ENCODE measurements at places on chromosomes 16 and 17.

DNA sequence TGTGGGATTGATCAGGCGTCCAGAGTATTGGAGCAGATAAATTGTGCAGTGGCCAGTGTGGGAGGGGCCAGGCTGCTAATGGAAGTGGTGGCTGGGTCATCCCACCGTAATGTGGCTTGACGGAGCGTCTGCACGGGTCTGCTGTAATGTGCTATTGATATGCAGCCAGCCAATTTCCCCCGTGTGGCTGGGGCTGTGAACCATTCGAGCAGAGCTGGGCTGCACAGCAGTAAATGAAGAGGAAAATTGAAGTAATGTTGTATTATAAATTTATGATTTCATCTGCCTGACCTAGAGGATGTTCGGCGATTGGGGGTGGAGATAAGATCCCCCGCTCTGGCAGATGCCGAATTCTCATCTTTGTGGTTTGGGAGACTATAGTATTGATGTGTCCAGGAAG is 121.5 kb downstream of the CCDC182 start:
- DNase-seq, result no peak

DNA sequence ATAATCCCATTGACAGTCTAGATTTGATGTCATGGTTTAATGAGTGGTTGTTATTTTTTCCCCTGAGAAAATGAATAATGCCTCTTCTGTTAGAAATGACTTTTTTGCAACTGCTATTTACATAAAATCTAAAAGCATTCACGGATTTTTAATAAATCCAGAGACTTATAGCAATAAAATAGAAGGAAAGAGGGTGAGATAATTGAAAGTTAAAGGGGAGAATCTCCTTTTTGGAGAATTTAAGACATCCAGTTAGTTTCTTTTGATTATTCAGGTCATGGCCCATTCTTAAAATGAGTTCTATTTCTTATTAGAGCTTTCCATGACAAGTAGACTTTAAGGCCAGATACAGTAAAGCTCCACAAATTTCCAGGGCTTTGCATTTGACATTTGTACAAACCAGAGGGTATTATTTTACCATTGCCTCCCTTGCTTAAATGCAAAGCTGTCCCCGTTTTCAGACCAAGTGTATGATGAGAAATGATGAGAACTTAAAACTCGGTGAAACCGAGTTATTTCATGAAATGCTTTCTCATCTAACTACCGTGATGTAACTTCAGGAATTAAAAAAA is 789.0 kb upstream of the SOX9 start:
- DNase-seq, result no peak

GRCh38 chr17:18262111-18262510 is 1.6 kb downstream of the MIEF2 start:
- peak; percentile 23 for DNase-seq

DNA sequence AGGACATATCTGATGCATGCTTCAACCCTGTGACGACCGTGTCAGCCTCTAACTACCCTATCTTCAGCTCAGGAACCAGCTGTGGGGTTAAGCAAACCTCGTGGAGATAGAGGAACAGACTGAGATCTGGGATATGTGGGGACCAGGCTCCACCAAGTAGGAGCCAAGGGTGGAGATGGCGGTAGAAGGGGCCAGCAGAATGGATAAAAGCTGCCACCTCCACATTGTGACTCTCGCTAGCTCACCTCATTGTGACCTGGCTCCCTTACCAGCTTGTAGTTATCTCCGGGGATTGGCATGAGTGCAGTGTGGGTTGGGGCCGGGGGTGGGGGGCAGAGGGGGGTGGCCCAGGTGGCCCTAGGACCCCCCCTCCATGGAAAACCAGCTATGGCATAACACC is at the start of gene SPEM2:
SPEM2 (plus strand) TSS at position 301 of the 400 bp plus-strand sequence; CDS start at position 374, 73 bp downstream.
- DNase-seq, result no peak

DNA sequence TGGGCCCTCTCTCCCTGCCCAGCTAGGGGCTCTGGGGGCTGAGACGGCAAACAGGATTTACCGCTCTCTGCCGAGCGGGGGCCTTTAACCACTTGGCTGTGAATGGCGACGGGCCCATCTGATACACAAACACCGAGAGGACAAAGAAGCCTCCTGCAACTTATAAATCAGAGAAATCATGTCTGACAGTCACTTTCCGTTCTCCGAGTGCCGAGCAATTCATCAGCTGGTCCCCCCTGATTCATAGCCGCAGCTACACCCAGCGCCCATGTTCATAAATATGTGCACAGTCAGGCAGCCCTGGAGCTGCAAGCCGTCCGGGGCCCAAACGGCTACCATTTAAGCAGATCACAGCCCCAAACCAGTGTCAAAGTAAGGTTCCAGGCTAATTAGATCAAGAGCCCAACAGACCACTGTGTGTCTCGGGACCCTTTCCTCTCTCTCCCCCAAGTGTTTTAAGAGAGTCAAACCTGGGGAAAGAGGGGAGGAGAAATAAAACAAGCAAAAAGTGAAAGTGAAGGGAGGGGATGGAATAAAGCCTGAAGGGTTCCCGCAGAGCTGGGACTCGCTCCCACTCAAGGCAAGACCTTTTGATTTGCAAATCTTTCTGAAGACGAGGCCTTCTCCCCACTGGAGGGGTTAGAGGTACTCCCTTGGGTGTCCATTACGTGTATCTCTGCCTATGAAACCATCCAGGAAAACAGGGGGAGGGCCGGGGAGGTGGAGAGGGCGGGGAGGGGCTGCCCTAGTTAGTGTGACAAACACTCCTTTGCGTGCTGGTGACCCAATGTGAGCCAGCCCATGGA is 154.7 kb downstream of the C16orf78 start:
- peak; percentile 42 for DNase-seq

- no peak for DNase-seq
Observed at GRCh38 chr16:88926374-88926990, 50.5 kb downstream of the CBFA2T3 start.

- DNase-seq, result no peak
Observed at GRCh38 chr16:10226141-10226986, 44.1 kb upstream of the GRIN2A start.

GRCh38 chr16:12617401-12617819 is 186.3 kb downstream of the CPPED1 start:
- no peak for DNase-seq

DNA sequence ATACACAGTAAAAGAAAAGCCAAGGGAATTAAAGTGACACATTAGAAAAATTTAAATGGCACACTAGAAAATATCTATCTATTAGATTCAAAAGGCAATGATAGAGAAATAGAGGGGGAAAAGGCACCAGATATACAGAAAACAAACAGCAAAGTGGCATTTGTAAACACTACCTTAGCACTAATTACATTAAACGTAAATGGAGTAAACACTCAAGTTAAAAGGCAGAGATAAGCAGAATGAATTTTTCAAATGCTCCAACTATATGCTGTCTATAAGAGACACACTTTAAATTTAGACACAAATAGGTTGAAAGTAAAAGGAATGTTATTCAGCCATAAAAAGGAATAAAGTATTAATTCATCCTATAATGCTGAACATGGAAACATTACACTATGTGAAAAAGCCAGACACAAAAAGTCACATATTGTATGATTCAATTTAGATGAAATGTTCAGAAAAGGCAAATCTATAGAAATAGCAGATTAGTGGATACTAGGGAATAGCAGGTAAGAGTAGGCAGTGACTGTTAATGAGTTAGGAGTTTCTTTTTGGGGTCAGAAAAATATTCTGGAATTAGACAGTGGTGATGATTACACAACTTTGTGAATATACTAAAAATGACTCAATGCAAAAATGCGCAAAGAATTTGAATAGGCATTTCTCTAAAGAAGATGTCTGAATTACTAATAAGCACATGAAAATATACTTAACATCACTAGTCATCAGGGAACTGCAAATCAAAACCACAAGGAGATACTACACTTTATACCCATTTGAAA is 92.4 kb downstream of the BRIP1 start:
- no peak for DNase-seq

DNA sequence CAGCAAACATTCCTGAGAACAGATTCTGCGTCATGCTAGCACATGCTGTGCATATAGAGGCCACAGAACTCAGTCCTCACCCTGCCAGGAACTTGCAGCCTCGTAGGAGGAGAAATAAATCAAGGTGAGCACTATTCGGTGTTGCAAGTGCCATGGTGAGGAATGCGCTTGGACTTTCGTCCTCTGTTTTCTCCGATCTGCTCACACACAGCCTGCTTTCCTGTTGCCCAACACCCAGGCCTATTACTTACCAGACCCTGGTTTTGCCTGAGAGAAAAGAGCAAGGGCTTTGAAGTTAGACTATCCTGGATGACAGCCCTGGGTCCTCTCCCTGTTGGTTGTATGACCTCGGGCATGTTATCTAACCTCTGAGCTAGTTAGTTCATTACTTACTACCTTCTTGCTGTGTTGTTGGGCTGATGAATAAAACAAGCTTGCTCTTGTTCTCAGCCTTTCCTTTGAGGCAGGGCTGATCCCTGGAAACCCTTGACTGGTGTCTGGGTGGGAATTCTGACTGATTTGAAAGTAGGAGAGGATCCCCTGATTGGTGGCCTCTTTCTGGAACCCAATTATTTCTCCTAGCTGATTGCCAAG is 2.9 kb downstream of the ACSF2 start:
- DNase-seq, result no peak

DNA sequence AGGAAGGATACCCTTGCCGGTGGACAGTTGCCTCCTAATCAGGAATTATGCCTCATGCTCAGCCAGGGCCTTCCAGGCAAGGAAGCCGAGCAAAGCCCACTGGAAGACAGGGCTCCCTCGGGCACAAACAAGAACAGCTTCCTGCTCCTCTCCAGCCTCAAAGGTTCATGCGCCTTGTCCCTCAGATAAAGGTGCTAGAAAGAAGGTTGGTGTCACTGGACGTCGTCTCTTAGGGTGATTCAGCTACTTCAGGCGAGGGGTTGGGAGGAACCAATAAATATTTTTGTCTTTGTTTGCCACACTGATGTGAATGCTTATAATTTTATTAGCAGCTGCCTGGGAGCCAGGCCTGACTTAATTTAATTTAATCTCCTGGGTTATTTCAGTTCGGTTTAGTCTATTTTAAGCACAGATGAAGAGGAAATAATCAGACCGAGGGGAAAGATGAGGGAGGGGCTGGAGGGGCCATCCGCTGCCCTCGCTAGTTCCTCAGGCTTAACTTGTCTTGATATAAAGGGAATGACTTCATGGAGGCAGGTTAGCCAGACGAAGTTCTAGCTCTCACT is 171.8 kb upstream of the CACNG5 start:
- no peak for DNase-seq

DNA sequence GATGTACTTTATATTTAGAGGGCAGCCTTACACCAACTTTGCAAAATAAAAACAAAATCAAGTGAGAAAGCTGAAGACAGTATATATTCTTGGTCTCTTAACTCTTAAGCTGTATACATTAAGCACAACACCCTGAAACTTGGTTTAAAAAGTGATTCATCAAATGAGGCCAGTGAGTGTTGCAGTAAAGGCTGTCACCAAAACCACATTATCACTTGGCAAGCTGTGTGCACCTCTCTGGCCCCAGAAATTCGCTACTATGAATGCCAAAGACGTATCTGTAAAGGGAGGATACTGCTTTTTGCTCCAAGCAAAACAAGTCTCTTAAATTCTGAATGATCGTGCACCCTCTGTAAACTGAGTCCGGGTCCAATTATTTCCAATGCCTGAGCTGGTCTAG is 163.9 kb downstream of the ZFHX3 start:
- DNase-seq, result no peak

DNA sequence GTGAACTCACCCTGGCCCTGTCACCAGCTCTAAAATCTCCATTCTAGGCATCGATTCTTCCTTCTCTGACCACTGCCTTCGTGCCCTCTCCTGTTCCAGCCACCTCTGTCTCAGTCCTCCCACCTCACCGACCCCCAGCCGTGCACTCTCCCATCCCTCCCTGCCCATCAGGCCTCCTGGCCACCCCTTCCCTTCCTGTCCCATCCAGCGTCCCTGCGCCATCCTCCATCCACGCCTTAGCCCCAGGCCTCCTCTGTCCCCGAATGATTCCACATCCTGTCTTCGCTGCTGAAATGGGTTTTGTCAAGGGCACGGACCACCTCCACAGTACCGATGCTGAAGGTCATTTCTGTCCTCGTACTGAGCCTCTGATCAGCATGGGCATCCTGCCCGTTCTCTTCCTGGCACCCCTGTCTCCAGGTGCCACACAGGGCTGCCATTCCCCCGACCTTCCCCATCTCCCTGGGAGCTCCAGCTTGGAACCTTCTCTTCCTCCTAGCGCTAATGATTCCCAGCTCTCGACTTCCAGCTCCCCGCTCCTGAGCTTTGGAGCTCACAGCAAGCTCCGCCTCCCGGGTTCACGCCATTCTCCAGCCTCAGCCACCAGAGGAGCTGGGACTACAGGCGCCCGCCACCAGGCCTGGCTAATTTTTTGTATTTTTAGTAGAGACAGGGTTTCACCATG is 2.6 kb downstream of the TRIM65 start:
- DNase-seq, result no peak
